AG20443 (cell line): ENCODE measurements at places on chromosomes 4 and X.

- no peak for DNase-seq
These were observed 488.3 kb downstream of the PPARGC1A start for GRCh38 chr4:23401572-23401971.

GRCh38 chr4:20512985-20513384 lies 187.3 kb upstream of the PACRGL start:
- DNase-seq = no peak

DNA sequence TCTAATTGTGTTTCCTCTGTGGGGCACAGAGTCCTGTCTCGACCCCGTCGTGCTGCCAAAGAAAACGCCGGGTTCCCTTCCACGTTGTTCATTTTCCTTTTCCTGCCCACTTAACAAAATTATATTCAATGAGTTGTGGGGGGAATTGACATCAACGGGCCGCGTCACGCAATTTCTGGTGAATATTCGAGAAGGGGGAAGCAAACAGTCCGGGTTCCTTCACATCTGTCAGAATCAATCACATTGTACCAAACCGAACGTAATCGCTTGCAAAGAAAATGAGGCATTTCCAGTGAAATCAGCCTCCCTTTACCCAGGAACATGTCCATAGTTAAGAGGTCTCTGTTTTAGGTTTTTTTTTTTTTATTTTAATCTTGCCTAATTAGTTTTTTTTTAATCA lies 243.5 kb downstream of the SHOX start:
- DNase-seq = no peak

GRCh38 chr4:156378033-156378665 lies 424.5 kb upstream of the CTSO start:
- no peak for DNase-seq

DNA sequence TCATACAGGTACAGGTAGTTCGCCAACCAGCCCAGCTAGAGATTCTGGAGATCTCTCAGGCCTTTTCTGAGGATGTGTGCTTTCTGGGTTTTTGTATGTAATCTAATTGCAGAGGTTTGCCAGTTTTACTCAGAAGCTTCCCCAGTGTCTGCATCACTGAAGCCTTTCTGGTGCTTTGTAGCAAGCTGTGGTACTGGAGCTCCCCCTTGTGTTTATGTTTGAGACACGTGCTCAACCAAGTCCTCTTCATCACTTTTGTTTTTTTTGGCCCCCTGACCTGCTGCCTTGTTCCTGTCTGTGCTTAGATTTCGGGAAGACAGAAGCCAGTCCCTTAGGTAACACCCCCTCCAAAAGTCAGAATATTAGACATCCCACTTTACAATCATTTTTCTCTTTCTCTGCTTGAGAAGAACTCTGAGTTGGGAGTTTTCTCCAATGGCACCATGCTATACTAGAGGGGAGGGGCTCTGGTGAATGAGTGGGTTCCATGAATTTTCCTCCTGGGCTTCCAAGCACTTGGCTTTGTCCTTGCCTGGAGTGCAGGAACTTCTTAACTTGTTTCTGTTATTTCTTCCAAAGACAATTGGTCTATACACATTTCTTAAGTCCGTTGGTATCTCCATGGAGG lies 128.4 kb upstream of the TBC1D9 start:
- DNase-seq = peak; percentile 82

DNA sequence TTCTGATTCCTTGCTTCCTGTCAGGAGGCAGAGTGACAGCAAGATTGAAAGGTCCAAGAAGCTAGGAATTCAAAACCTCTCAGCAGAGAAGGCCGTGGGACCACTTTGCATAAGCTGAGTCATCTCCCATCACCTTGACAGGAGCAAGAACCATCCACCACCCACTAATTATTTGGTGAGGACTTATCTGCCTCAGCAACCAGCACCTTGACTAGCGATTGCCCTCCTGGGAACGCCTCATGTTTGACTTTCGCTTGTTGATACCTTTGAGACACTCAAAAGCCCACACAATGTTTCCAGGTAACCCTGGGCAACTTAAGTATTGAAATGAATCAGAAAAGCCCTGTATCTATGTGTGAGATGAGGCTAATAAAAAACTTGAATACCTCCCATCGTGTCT lies 233.5 kb upstream of the GYPA start:
- no peak for DNase-seq
